ENCODE measurements at places on chromosomes 4 and X.

- no peak for DNase-seq
These were observed 81.2 kb downstream of the SHISA3 start for GRCh38 chr4:42478509-42478908.

GRCh38 chr4:17109126-17109525, 210.7 kb upstream of the LDB2 start:
- no peak for DNase-seq

DNA sequence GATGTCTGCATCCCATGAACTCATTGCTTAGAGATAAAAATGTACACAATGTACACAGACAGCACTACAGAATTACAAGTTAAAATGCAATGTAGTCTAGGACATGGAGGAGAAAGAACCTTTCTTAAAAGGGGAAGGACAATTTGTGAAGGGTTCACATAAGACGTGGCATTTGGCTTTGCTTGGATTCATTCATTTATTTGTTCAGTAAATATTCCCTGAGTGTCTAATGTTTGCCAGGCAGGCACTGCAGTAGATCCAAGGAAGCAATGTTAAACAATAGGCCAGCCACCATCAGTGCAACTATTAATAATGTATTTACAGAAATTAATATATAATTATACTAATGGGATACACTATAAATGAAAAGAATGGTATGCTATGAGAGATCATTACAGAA, 94.4 kb downstream of the GRIA2 start:
- DNase-seq, result no peak

- no peak for DNase-seq
These were observed 482.4 kb downstream of the C4orf33 start for GRCh38 chr4:129578336-129578735.

DNA sequence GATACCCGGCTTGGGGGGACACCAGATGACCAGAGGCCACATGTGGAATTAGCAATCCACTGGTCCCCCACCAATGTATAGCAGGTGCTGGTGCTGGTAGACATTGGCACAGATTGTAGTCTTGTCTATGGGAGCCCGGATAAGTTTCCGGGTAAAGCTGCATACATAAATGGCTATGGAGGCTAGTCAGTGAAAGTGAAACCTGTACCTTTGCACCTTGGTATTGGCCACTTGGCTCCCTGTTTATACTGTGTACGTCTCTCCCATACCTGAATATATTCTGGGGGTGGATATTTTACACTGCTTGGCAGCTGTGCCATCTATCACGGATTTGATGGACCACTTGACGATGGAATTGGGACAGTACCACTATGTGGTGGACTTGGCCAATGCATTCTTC, 5.6 kb upstream of the TIGD2 start:
- DNase-seq, result no peak

DNA sequence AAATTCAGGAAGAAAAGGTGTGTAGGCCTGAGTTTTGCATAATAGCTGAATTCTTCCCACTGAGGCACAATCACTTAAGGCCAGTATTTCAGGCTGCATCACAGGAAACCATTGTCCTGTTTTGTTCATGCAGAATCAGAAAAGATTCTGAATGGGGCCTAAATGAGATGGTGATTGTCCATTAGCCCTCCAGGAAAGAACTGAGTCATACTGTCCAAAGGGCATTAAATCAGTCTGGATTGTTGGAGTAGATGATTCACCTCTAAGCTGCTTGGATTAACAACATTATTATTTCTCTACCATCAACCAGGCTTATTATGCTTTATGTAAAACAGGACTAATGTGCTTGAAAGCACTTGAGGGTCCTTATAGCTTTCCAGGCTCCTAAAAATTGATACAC, 36.2 kb downstream of the CT47B1 start:
- DNase-seq, result no peak

- DNase-seq, result no peak
These were observed 2265.1 kb downstream of the PCDH7 start for GRCh38 chr4:32985256-32985655.

GRCh38 chr4:38113132-38113531, 152.9 kb downstream of the PTTG2 start:
- no peak for DNase-seq

DNA sequence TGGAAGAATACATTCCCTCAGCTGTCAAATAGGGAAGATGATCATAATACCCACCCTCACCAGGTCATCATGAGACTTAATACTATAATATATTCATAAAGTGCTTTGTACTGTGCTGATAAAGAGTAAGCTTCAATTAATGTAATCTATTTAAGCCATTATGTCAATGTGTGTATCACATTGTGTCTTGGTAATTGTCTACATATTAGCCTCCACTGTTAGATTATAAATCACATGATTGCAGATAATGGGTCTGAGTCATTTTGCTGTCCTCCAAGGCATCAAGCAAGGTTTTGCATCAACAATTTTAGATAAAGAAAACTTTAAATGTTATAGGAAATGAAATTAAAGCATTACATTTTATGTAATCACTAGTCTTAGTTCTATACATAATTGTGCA, 45.2 kb upstream of the CEP135 start:
- DNase-seq, result no peak

DNA sequence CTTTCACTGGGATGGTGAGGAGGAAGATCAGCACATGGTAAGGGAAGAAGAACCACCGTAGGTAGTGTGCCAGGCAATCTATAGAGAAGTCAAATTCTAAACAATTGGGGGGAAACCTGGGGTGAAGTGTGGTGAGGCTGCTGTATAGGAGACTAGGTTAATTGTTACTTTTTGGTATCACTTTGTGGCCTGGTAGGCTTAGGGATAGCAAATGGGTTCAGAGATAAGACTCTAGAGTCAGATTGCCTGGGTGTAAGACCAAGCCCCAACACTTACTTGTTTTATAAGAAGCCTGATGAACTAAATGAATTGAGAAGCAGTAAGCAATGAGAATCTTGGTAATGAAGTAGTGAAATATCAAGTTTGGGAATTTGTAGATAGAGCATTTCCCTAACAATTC, 8.7 kb downstream of the SMAD1 start:
- DNase-seq, result no peak

GRCh38 chr4:150248181-150248580, 169.9 kb downstream of the DCLK2 start:
- DNase-seq, result no peak

DNA sequence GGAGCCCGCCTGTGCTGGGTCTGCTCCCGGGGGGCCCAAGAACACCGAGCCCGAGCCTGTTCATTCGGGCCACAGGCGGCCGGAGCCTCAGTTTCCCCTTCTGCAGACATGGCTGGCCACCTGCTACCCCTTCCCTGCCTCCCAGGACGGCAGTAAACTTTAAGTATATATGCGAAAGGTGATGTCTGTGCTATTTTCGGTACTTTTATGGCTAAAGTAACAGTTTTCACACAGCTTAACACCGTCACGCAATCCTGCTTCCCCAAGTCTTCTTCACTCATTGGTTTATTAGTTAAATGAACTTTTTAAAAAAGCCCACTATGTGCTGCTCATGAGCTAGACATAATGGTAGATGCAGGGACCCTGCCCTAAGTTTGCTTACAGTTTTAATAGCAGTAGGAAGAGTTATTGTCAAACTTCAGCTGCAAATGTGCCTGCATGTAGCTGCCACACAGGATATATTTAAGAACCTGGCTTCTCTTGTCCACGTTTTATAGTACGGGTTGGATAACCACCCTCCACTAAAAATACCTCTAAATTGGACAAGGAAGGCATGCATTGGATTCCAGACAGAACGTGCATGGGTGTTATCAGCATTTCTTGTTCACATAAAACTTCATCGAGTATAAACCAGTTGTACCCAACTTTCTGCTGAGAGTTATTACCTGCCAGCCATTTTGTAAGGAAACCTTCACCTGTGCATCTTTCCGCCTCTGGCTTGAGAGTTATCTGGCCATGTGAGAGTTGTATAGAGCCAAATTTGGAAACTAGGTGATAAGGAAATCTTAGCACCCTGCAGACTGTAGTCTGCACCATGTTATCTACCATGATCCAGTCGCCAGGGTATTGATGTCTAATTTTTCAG, 741 bp downstream of the ANAPC4 start:
- no peak for DNase-seq

GRCh38 chrX:47595716-47596251, 13.5 kb downstream of the TIMP1 start:
- no peak for DNase-seq

GRCh38 chr4:185270885-185271284, 61.5 kb downstream of the SNX25 start:
- DNase-seq, result no peak

GRCh38 chrX:24528605-24529004, 63.5 kb downstream of the PDK3 start:
- no peak for DNase-seq

DNA sequence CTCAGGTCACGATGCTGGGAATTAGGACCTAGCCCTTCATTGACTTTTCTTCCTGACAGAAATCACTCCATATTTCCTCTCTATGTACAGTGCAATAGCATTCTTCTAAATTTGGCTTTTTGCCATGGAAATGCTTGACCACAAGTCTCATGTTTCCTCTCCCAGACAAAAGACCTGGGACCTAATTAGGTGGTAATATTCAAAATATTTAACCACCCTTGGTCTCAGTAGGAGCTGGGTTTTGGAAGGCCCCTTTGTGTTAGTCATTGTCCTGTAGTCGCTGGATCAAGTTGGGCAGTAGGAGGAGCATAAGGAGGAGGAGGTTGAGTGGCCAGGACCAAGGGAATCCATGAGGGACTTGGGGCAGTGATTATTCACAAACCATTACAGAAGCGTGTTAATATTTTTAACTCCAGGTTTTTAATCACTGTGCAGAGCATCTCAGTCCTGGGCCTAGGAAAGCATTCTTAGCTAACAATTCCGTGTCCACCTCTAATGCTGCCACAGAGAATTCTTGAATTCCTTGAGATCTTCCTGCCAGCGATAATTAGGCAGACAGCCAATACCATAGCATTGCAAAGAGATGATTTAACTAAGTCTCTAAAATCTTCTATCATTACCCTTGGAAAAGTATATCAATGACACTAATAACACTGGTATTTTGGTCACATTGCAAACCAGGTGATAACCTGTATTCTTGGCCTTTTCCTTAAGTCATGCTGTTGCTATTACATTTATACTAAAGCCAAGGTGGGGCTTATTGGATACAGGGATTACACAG, 25.0 kb upstream of the SHROOM4 start:
- DNase-seq, result no peak

GRCh38 chr4:120770897-120771296, 151.6 kb downstream of the PRDM5 start:
- no peak for DNase-seq

GRCh38 chr4:97845758-97846157, 297.5 kb downstream of the STPG2 start:
- no peak for DNase-seq

DNA sequence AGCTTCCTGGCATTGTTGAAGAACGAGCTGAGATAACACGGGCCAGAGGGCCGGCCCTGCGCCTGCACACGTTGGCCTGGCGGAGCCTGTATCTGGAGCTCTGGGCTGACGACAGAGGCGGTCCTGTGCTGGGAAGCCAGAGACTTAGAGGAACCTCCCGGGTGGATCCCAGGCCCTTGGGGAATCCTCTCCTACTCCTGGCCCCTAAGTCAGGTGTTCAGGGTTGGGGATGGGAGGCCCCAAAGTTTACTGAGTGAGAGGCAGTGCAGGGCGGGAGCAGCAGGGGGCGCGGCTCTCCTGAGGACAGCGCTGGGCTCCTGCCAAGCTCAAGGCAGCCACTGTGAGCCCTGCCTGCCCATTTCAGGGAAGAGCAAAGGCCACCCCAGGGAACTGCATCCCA, 2.5 kb upstream of the HTRA3 start:
- peak; percentile 92 for DNase-seq

- no peak for DNase-seq
These were observed 207.6 kb downstream of the SOX3 start for GRCh38 chrX:140297273-140297672.

GRCh38 chr4:19806865-19807264, 444.8 kb upstream of the SLIT2 start:
- DNase-seq, result no peak

DNA sequence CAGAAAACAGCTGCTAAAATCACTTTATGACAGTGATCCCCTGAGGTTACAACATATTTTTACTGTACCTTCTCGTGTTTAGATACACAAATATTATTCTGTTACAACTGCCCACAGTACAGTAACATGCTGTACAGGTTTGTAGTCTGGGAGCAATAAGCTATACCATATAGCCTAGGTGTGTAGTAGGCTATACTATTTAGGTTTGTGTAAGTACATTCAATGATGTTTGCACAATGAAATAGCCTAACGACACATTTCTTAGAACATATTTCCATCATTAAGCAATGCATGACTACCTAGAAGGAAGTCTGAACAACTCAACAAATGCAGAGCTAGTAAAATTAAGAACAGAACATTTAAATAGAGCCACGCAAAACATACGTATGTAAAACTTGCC, 112.7 kb downstream of the ZAR1 start:
- no peak for DNase-seq

DNA sequence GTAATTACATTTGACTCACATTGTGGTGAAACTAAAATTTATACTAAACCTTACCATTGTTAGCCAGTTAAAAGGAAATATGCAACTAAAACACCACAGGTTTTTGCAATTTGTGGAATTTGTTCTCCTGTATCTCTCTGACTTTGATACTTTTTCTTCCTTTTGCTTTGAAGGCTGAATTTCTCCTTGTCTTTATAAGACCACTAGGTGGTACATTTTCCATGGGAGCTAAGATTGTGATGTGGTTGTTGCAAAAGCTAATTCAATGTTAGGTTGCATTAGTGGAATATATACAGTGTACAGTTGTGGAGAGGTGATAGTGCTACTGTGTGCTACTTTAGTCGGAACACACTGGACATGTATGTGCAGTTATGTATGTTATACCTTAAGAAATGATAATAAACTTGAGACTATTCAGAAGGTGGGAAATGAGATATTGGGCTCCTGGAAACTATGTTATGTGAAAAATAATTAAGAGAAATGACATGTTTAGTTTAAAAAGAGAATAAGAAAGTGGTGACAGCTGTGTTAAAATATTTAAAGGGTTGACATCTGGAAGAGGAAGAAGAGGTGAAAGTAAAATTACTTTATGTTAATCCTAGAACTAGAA, 70.3 kb downstream of the ARL9 start:
- DNase-seq, result no peak

GRCh38 chrX:110964786-110965185, 131.2 kb upstream of the PAK3 start:
- DNase-seq, result no peak

DNA sequence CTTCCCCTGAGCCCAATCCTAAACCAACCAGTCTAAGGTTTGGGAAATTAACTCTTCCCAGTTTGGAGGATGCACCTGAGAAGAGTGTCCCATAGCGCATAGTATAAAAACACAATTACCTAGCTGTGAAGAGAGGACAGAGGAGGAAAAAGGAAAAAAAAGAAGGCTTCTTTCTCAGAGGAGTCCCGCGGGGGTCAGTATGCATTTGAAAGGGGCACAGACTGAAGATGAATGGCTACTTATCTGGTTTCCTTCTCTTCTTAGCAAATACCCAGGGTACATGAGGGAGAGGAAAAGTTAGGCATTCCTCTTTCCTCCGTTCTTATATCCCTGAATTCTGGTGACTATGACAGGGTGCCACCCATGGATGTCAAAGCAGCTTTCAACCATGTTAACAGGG, 96.9 kb downstream of the TMEM47 start:
- DNase-seq, result no peak

GRCh38 chr4:168337550-168337940, 19.0 kb upstream of the DDX60 start:
- no peak for DNase-seq

GRCh38 chr4:13597604-13598003, 29.9 kb downstream of the BOD1L1 start:
- DNase-seq, result no peak
